Regular cardiac myocyte (primary cell): ENCODE measurements at places on chromosomes 1 and 21. TPM values are rescaled to one million over a fixed set of nuclear protein-coding genes. Genes with fewer than 3 reads are reported as not detected.

The PROX1 gene
- 0.28 and 0.38 TPM in 2 replicates for total RNA-seq

The RGS13 gene
- not detected in 2 replicates for total RNA-seq

The AKT3 gene
- total RNA-seq = 32.2 and 56.4 TPM in 2 replicates

The NUDC gene
- 18.3 and 71.9 TPM in 2 replicates for total RNA-seq

The CFAP57 gene
- 0.19 and 0.28 TPM in 2 replicates for total RNA-seq

The CDC7 gene
- 2.5 and 9.0 TPM in 2 replicates for total RNA-seq

The GSTM4 gene
- 3.5 and 7.9 TPM in 2 replicates for total RNA-seq

The DDR2 gene
- 116 and 168 TPM in 2 replicates for total RNA-seq

The OR2T12 gene
- total RNA-seq = not detected in 2 replicates

The S100A7 gene
- not detected in 2 replicates for total RNA-seq

The USH2A gene
- not detected in 2 replicates for total RNA-seq

The S100A1 gene
- not detected in 2 replicates for total RNA-seq

The DDX20 gene
- 13.5 and 26.5 TPM in 2 replicates for total RNA-seq

The OR2L8 gene
- total RNA-seq = not detected in 2 replicates

The KRTAP21-2 gene
- total RNA-seq = not detected in 2 replicates

The OR2G6 gene
- total RNA-seq = not detected in 2 replicates

The GJA9 gene
- not detected in 2 replicates for total RNA-seq

The CLCA1 gene
- not detected in 2 replicates for total RNA-seq

The PRR9 gene
- total RNA-seq = not detected in 2 replicates

The RHEX gene
- not detected in 2 replicates for total RNA-seq

The CNIH3 gene
- total RNA-seq = 11.3 and 26.3 TPM in 2 replicates

The ASH1L gene
- total RNA-seq = 21.7 and 37.5 TPM in 2 replicates

The DCDC2B gene
- total RNA-seq = not detected in 2 replicates

The RAB3B gene
- total RNA-seq = 35.2 and 38.3 TPM in 2 replicates

The ACTL8 gene
- 0.19 TPM in 1 of 2 replicates, not detected in the other for total RNA-seq

The P3R3URF gene
- not detected in 2 replicates for total RNA-seq

The CYP4X1 gene
- total RNA-seq = under 0.01 and 1.7 TPM in 2 replicates

The KRTAP10-12 gene
- total RNA-seq = not detected in 2 replicates

The SLC22A15 gene
- total RNA-seq = 1.3 and 10.1 TPM in 2 replicates

The KIF26B gene
- 0.96 and 9.3 TPM in 2 replicates for total RNA-seq

The CRNN gene
- total RNA-seq = not detected in 2 replicates

The LORICRIN gene
- total RNA-seq = not detected in 2 replicates

The FAM110D gene
- under 0.01 TPM in 1 of 2 replicates, not detected in the other for total RNA-seq

The STUM gene
- under 0.01 TPM in 1 of 2 replicates, not detected in the other for total RNA-seq

The KCNE2 gene
- not detected in 2 replicates for total RNA-seq

The RER1 gene
- 90.5 and 126 TPM in 2 replicates for total RNA-seq

The RORC gene
- total RNA-seq = not detected in 2 replicates

The KLHL17 gene
- total RNA-seq = 5.0 and 7.9 TPM in 2 replicates

The RBM8A gene
- 80.6 and 212 TPM in 2 replicates for total RNA-seq

The KRTAP19-1 gene
- not detected in 2 replicates for total RNA-seq
